NCI-H2171 (cell line): ENCODE measurements at places on chromosomes 11 and 22.

GRCh38 chr11:64876229-64876750 lies 2.1 kb downstream of the EHD1 start:
- no peak for DNase-seq

DNA sequence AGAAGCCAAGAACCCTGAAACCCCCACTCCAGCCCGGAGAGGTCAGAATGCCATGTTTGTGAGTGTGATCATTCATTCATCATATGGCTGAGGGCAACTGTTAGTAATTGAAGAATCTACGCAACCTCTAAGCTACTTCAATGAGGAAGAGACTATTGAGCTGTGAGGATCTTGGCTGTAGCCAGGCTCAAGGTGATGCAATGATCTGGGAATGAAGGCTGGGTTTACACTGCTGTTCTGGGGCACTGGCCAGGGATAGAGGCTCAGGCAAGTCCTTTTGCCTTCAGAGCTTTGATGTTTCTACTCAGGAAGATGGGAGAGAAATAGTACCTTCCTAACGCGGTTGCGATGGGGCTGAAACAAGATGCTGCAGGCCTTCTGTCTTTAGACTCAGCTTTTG lies 12.9 kb downstream of the CRYBB2 start:
- DNase-seq = no peak

DNA sequence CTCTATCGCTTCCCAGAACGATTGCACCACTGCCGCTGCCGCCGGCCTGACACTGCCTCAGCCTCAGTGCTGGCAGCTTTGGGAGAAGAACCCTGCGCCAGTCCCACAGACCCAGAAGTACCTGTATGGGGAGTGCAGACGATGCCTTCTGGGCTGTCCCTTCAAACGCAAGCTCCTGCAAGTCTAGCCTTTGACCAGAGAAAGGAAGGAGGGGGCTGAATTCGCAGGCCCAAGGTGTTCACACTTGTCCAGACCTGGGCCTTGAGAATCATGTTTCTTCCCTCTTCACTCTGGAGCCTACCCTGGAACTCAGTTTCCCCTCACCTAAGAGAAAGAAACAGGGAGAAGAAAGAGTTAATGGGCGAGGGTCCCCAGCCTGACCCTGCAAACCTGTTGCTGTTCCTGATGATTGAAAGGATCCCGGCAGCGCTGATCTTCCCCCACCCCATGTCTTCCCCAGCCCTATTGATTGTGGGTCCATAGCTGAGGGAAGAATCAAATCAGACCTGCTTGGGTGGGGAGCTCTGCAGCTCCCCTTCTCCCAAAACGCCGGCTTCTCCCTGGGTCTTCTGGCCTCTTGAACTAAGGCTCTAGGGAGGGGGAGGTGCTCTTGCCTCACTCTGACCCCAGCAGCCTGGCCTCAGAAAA lies 786 bp upstream of the MCAM start:
- no peak for DNase-seq

DNA sequence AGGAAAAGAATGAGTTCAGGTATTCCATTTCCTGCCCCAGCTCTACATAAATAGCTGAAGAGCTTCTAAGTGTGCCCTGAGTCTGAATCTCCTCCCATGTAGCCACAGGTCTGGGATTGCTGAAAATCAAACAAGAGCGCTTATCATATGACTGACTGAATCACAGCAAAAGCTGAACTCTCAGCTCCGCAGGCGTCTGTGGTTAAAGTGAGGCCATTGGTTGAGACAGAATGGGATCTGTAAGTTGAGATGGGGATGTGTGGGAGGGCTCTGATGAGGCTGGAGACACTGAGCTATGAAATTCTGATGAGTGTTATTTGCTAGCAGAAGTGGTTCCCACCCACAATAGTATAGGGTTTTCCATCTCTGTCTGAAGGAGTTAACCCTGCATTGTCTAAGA lies 637.0 kb downstream of the OPCML start:
- no peak for DNase-seq

- DNase-seq = no peak
Observed at GRCh38 chr11:103464420-103464819, 355.2 kb downstream of the DYNC2H1 start.

DNA sequence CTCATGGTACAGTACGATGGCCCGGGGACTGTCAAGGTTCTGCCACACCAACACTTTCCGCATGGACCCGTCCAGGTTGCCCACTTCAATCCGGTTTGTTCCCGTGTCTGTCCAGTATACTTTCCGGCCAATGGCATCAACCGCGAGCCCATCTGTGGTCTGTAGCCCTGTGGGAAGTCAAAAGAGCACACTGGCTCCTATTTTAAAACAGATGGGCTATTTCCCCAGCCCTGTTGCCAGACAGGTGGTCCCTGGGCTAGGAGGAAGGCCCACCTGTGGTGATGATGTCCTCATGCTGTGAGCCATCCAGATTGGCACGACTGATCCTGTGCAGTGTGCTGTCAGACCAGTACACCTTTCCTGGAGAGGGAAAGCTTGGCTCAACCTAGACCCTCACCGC lies 30.4 kb upstream of the CKAP5 start:
- DNase-seq = no peak

- no peak for DNase-seq
Observed at GRCh38 chr11:5600374-5600851, 4.0 kb downstream of the TRIM6 start.

DNA sequence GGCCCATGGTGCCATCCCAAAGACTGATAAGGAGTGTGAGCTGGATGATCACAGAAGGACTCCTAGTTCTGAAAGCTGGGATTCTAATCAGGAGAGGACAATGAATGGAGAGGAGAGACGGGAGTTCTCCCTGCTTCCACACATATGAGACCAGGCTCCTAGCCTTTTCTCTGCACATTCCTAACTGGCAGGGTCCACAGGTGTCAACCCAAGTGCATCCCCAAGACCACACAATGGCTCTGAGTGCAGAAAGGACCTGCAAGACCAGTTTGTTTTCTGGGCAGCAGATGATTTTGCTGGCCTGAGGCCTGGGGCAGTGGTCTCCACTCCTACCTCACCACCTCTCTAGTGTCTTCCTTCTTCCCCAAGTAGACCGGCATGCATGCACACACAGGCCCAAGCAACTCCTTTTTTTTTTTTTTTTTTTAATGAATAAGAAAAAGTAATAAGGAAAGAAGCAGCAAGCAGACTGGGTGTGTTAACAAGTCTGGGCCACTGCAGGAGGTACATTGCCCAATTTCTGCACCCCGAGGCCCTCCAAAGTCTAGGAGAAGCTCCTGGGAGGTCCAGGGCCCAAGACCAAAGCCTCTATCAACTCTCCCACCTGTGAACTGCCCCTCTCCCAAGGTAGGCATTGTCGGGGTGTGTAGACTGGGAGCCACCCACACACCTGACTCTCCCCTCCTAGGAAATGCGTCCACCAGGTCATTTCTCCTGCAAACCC lies 1.2 kb upstream of the TSKU start:
- DNase-seq = no peak

- DNase-seq = no peak
Observed at GRCh38 chr22:42560381-42560780, 6.6 kb downstream of the SERHL2 start.

DNA sequence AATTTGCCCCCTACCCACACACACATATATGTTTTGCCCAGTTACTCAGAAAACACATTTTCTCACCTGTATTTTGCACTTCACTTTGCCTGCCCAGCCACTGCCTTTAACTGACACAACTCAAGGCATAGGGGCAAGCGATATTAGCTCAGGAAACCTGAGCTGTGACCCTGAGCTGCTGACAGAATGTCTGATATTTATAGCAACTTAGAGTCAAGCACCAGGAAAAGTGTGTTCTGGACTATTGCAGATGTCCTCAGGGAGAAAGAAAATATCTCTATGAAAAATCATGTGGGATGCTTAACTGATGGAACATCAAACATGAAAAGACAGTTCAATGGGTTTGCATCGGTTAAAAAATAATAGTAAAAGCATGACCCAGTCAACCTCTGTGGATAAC lies 63.9 kb upstream of the SLC35C1 start:
- DNase-seq = no peak
